ENCODE measurements at places on chromosomes 4 and X. TPM values are rescaled to one million over a fixed set of nuclear protein-coding genes. Genes with fewer than 3 reads are reported as not detected.

The BTK gene
- 2.1 TPM for total RNA-seq

The MAGEA2 gene
- not detected for total RNA-seq

The LIMCH1 gene
- 101 TPM for total RNA-seq

DNA sequence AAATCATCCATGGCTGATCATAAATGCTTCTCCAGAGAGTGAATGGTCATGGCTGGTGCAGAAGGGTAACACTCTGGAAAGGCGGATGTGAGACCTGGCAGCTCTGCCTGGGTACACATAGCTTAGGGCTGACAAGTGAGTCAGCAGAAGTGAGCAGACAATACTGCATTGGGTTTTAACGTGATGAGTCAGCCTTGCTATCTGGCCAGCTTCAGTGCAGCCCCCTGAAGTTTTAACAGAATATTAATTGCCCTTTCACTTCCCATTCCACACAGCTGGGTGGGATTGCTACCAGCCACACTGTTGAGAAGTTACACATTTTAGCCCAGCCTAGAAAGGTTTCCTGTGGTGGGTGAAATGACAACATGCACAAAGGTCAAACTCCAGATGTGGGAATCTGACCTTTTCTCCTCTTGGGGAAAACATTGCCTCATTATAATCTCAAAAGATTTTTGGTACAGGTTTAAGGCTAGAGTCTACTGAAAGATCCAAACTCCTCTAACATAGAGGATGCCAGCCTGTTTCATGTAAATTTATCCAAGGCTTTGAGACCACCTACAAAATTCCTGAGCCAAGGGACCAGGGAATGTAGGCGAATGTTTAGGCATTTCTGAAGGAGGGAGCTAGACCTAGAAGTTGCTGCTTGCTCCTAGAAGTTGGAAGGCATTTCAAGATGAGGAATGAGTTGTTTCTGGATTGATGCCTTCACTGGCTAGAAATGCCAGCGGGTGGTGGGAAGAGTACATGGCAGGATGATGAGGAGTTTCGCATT is 230.3 kb upstream of the PGRMC2 start:
- peak overlapping the region; percentile 28 for H3K27ac ChIP-seq
- H3K27me3 ChIP-seq: no peaks in the 10 kb centered on the region
- no peaks in the 10 kb centered on the region for H3K36me3 ChIP-seq

- no peak for DNase-seq
- no peak overlapping the region for H3K27ac ChIP-seq
- H3K4me3 ChIP-seq: no peak overlapping the region
These were observed 240.2 kb downstream of the RAPGEF2 start for GRCh38 chr4:159343116-159343515.

- no peak overlapping the region for H3K27ac ChIP-seq
- DNase-seq: no peak
- no peaks in the 10 kb centered on the region for H3K27me3 ChIP-seq
- no peaks in the 10 kb centered on the region for H3K4me1 ChIP-seq
- H3K4me3 ChIP-seq: no peak overlapping the region
- no peaks in the 10 kb centered on the region for H3K36me3 ChIP-seq
These were observed 178.2 kb upstream of the FRMPD4 start for GRCh38 chrX:11960031-11960430.

DNA sequence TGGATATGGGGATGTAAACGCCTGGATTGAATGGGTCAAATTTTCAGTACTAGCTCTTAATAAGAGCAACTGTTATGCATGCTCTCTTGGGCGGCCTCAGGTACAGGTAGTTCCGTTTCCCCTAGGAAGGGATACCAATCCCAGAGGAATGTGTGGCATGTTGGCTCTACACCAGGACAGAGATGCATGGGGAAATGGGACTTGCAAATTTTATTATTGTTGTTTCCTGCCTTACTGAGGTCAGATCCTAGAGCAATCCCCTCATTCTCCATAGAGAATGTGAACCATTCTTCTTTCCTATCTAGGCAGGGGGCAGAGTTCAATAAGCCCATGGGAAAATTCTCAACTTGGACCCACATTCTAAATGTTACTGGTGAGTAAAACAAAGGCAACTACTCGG is 361.8 kb upstream of the FGF16 start:
- no peaks in the 10 kb centered on the region for H3K27me3 ChIP-seq
- no peak for DNase-seq
- H3K4me1 ChIP-seq: no peaks in the 10 kb centered on the region
- H3K27ac ChIP-seq: no peak overlapping the region

DNA sequence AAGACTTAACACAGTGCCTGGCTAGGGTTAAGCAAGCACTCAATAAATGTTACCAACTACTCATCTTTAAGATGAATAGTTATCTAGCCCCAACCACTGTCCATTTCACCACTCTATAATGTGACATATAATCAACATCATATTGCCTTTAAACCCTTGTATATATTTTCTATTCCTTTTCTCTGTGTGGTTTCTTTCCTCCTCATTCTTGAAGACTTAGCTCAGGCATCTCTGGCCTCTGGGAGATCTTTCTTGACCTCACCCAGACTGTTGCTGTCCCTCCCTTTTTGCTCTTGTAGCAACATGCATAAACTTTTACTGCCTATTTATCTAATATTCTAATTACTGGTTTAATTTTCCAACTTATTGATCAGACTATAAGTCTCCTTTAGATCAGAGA is 249.9 kb upstream of the MAB21L2 start:
- H3K4me3 ChIP-seq: no peak overlapping the region
- H3K36me3 ChIP-seq: no peaks in the 10 kb centered on the region
- H3K27me3 ChIP-seq: no peaks in the 10 kb centered on the region
- H3K27ac ChIP-seq: no peak overlapping the region
- no peak for DNase-seq

DNA sequence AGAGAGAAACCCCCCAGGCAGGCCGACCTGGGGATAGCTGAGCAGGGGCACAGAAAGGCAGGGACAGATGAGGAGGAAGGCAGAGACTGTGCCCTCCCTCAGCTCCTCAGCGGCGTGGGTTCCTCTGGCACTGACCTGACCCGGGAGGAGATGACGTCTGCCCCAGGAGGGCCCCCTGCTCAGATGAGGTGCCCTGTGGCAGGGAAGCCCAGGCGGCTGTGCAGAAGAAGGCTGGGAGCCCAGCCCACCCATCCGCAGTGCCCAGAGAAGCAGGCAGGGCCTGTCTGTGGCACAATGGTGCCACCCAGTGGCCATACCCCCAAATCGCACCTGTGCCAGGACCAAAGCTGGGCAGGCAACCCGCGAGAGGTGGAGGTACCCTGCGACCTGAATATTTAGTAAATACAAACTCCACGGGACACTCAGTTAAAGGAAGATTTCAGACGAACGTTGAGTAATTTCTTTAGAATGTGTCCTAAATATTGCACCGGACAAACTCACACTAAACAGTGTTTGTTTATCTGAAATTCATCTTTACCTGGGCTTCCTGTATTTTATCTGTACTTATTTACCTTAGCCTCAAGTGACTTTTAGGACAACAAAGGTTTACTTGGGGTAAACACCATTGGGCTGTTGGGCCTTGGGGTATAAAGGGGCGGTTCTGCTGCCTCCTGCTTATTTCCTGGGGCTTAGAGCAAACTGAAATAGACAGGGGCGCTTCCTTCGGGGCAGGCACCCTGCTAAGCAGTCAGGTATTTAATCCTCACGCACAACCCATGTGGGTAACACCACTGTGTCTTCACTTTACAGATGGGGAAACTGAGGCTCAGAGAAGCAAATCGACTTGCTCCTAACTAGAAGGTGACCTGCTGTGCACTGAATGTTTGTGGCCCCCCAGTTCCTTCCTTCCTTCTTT is 46.5 kb upstream of the HMX1 start:
- H3K4me3 ChIP-seq: no peak overlapping the region
- DNase-seq: peak; percentile 59
- no peaks in the 10 kb centered on the region for H3K36me3 ChIP-seq

DNA sequence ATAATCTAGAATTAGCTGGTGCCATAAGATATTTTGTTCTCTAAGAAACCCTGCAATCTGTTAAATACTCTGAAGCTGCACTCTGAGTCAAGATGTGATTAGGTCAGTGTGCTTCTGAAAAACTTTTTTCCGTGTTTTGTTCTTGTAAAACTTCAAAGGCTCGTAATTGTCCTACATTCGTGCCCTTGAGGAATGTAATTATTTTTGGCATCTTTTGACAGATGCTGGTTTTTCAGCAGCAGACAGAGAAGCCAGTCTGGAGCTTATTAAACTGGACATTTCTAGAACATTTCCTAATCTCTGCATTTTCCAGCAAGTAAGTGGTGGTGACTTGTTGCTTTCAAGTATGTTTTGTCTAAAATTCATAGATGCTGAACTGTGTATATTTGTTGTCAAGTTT is 36.8 kb upstream of the TADA2B start:
- H3K4me3 ChIP-seq: no peak overlapping the region
- peaks cover 55% of the 10 kb centered on the region for H3K36me3 ChIP-seq
- no peaks in the 10 kb centered on the region for H3K27me3 ChIP-seq
- no peak for DNase-seq
- H3K27ac ChIP-seq: no peak overlapping the region

All from right atrium auricular region (tissue), 2 donors.